Midbrain (tissue), 1 donor: ENCODE measurements at places on chromosomes 2 and 18.

GRCh38 chr18:45688833-45689232 is 35.1 kb upstream of the SLC14A1 start:
- DNase-seq: no peak

- DNase-seq: no peak
Measured at GRCh38 chr2:129768036-129768386, 211.5 kb upstream of the RAB6C start.

DNA sequence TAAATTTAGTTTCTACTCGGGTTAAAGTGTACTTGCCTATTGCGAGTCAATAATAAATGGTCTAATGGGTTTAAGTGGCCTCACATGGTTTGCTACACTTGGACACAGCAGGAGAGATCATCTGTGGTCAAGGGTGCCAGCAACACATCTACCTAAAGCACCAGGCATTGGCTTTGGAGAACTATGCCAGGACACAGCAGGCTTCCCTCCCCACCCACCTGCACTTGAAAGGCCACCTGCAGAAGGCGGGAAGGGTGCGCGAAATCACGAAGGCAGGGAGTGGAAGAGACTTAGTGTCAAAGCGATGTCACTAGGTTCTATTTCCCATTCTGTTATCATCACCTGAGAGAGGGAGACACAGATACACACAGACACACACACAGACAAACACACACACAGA is 44.5 kb downstream of the MYT1L start:
- no peak for DNase-seq

DNA sequence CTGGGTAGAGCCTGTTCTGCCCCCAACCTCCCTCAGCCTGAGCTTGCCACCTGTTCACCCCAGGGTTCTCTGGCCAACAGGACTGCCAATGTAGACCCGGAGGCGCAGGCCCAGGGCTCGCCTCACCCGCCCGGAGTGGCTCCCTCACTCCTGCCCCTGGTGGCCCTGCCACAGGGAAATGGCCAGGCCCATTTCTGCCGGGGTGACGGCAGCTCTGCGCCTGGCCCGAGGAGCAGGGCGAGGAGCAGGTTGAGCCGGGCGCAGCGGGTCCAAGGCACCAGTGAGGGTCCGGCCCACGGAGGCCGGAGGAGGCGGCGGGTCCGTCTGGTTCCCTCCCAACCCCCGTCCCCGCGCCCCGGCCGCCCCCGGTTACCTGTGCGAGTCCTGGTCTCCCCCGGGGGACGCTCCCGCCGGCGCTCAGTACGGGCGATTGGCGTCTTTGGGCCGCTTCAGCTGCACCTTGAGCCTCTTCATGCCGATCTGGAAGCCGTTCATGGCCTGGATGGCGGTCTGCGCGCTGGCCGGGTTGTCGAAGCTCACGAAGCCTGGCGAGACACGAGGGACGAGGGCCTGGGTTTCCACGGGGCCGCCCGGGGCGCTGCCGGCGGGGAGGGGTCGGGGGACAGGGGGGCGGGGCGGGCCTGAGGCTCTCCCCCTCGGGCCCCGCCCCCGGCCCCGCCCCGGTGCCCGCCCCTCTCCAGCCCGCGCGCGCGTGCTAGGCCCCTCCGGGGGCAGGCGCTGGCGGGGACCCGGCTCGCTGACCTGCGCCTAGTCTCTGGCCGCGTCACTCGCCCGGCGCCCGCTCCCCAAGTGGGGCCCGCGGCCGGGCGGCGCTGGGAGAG is 312.0 kb downstream of the CELF4 start:
- no peak for DNase-seq

- peak; percentile 16 for DNase-seq
Measured at GRCh38 chr2:152555048-152555447, 162.2 kb downstream of the PRPF40A start.

DNA sequence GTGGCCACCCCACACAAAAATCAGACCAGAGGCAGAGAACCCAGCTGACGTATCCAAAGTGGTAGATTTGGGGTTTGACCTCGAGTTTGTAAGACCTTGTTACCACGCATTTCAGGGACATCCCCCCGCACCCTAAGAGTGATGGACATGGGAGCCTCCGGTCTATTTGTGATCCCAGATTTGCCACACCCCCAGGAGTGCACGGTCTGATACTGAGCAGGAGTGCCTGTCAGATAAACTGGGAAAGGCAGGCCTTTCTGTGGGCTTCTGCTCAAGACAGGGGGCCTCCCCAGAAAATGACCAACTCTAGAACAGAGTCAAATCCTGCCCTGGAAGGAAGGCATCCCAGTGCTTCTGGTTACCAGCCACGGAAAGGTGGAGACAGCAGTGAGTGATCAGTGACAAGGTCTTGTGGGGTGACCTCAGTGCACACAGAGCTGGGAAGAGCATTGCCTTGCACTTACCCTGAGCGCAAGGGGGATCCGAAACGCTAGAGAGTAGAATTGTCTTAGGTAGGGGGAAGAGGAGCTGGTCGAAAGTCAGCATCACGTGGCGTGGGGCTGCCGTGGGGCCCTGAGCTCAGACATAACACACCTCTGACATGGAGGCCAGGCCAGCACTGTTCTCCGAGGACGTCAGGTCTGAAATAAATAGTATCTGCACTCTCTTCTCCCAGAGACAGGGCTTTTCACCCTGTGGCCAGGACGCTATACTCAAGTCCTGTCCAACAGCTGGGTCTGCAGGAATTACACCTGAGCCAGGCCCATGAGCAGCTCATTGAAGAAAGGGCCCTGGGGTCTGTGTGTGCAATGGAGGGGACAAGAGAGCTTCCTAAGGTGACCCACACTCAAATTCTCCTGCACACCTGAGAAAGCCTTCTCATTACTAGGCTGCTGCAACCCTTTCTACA is 242.4 kb upstream of the SALL3 start:
- no peak for DNase-seq

GRCh38 chr2:217090024-217090473 is 230.2 kb upstream of the TNP1 start:
- DNase-seq: no peak

DNA sequence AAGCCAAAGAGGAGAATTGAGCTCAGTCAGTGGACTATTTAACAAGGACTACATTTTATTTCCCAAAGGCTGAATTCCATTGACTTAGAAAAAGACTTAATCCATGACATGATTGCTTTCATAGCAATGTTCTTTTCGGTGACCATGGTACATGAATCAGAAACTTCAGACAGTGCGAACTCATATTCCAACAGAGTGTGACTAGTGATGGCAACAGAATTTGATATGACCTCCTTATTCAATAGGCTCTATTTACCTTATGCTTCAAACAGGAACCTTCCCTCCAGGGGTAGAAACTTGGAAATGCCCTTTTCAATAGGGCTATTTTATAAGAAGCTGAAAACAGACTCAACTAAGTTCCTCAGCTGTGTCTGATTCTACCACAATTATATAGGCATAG is 191.9 kb downstream of the RND3 start:
- no peak for DNase-seq
